Posterior vena cava (tissue), 2 donors: ENCODE measurements at places on chromosomes 1 and 21.

DNA sequence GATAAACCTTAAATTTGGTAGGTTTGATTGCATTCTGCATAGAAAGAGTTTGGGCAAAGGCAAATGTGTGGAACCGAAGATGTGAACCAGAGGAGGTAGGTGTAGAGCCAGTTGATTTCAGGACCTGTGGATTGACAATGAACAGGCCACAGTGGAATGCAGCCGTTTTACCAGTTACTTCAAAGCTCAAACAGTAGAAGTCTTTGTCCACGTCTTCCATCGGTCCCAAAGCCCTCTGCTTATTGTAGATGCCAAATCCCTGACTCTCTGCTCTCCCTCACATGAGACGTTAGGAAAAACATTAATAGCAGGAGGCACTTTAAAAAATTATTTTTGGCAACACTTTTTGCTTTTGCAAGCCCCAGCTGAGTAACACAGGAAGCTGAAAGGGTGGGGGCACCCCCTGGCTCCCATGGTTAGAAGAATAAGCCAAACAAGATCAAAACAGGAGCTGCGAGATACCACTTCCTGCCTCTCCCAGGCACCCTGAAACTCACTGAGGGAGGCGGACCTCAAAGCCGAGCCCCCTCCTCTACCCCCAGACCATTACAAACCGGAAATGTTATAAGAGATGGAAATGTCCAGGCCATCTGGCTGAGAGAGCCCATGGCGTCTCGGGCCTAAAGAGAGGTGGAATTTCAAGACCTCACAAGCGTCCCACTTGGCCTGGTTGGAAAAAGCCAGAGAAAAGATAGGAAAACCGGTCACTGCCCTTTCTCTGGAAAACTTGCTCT is 13.5 kb downstream of the TRAF3IP3 start:
- peak; percentile 90 for DNase-seq

DNA sequence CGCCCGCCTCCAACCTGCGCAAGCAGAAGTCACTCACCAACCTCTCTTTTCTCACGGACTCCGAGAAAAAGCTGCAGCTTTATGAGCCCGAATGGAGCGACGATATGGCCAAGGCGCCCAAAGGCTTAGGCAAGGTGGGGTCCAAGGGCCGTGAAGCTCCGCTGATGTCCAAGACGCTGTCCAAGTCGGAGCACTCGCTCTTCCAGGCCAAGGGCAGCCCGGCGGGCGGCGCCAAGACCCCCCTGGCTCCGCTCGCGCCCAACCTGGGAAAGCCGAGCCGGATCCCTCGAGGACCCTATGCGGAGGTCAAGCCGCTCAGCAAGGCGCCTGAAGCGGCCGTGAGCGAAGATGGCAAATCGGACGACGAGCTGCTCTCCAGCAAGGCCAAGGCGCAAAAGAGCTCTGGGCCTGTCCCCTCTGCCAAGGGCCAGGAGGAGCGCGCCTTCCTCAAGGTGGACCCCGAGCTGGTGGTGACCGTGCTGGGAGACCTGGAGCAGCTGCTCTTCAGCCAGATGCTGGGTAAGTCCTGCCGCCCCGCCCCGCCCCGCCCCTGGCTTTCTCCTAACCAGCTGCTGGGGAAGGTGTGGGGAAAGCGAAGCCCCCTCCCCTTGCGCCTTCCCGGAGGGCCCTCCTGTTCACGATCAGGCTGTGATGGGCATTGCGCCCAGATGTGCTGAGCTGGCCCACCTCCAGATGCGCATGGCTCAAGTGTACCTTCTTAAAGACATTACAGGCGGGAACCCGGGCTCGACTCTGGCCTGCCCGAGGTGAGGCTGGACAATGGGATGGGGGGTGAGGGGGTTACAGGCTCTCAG is 110.2 kb downstream of the NAV1 start:
- DNase-seq, result no peak

DNA sequence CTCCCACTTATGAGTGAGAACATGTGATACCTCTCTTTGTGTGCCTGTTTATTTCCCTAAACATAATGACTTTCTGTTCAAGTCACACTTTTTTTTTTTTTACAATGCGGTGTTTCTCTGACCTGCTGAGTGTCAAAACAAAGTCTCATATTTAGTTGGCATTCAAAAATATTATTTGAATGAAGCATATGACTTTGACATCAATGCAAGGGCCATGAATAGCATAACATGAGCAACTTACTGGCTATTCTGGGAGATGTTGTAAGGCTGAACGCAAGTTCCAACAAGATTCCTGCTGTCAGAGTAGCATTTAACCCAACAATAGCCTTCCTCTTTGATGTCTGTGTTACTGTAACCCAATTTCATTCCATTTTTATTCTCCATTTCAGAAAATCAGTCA is 2.0 kb upstream of the KRTAP19-1 start:
- DNase-seq, result no peak

GRCh38 chr1:45299981-45300668 is 26.6 kb upstream of the HPDL start:
- DNase-seq, result no peak

GRCh38 chr1:225882694-225883615 is 775 bp upstream of the TMEM63A start:
- DNase-seq, result peak; percentile 83

GRCh38 chr1:41372600-41372993 is 11.4 kb downstream of the FOXO6 start:
- DNase-seq, result no peak

DNA sequence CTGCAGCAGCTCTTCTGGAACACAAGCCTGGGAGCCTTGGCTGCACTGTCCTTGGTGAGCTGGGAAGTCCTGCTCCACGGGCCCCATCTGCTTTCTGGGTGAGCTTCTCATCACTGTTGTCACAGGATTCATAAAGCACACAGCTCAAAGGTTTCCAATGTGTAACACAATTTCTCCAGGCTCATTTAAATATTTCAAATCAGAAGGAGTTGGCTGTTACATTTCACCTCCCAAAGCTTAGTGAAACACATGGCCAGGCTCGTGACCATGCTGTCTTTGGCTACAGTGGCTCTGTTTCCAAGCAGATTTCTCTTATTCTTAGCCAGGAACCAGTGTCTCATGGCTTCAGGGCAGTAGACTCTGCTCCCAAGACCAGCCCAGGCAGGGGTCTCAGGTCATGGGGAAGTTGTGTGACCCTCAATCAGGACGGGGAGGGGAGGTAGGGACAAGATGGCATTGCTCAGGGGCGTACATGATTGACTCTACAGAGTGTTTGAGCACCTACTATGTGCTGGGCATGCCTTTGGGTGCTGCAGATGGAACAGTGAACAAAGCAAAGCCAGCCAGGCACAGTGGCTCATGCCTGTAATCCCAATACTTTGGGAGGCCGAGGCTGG is 353.0 kb downstream of the NPHP4 start:
- DNase-seq, result no peak

- no peak for DNase-seq
Measured at GRCh38 chr1:113416496-113416895, 26.2 kb downstream of the MAGI3 start.

GRCh38 chr1:223745731-223746130 is 33.4 kb downstream of the CAPN2 start:
- DNase-seq, result no peak

GRCh38 chr1:41927118-41927517 is 8.4 kb upstream of the HIVEP3 start:
- no peak for DNase-seq

- no peak for DNase-seq
Measured at GRCh38 chr1:33185541-33185940, 3.7 kb upstream of the TRIM62 start.

DNA sequence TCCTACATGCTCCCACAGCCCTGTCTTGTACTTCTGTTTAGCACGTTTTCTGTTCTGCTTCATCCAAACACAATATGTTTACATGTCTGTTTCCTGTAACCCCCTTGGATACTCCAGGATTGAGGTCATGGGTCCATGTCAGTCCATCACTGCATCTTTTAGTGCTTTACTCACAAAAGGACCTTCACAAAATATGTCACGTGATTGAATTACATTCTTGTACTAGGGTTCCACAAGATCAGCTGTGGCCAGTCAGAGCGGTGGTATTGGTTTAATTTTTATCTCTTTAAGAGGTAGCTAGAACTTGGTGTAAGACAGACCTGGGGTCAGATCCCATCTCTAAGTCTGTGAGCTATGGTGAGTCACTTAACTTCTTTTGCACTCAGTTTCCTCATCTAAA is 201.2 kb upstream of the FAM78B start:
- no peak for DNase-seq

GRCh38 chr21:43794857-43795256 is 5.5 kb downstream of the RRP1 start:
- no peak for DNase-seq

GRCh38 chr21:36747041-36747814 is 48.3 kb downstream of the SIM2 start:
- peak; percentile 70 for DNase-seq

DNA sequence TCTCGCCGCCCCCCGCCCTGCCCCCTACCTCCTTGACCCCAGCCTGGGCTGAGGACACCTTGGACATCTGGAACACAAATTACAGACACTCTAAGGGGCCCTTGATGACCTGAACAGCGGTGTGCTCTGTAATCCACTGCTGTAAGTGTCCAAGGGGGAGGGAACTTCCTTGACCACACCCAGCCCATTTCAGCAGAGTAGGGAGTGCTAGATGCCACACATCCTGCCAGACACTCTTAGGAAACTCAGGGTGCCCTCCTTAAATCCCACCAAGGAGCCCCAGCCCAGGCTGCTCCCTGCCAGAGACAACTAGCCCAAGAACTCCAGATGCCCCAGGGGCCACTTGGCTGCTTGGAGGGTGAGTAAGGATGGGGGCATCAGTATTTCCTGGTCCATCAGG is 282.2 kb downstream of the RRAGC start:
- DNase-seq, result no peak
